ENCODE measurements at places on chromosomes 5 and 9.

- no peak for DNase-seq
Measured at GRCh38 chr5:150448952-150449516, 505 bp downstream of the RPS14 start.

- DNase-seq: no peak
Measured at GRCh38 chr5:174145821-174146220, 100.3 kb downstream of the NSG2 start.

- DNase-seq: no peak
Measured at GRCh38 chr5:11110128-11110527, 349.1 kb upstream of the DAP start.

DNA sequence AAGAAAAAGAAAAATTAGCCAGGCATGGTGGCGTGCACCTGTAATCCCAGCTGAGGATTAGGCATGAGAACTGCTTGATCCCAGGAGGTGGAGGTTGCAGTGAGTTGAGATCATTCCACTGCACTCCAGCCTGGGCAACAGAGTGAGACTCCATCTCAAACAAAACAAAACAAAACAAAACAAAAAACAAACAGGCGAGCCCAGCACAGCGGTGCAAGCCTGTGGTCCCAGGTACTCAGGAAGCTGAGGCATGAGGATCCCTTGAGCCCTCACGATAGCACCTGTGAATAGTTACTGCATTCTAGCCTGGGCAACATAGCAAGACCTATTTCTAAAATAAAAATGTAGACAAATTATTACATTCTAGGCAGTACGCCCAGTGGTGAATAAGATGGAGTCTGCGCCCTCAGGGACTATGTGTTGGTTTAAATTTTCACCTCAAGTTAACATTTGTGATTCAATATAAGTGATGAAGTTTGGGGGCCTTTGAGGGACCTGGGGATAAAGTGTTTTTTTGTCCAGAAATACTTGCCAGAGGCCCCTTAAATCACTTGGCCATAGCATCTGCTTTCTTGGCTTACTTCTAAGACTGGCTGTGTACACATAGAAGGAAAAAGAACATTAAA is 3.4 kb upstream of the GAPVD1 start:
- DNase-seq: no peak

DNA sequence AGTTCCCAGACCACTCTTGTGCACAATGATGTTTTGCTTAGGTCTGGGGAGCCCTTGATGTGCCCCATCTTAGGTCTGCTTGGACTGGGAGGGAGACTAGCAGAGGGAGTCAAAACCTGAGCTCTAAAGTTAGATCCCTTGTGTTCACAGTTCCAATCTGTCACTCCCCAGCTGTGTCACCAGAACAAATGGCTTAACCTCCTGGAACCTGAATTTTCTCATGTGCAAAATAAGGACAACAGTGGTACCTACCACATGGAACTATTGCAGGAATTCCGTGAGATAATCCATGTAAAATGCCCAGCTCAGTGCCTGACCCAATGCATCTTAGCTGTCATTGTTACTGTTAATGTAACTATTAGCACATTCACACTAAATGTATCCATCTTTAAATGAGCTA is 45.5 kb downstream of the GALNT10 start:
- DNase-seq: no peak

DNA sequence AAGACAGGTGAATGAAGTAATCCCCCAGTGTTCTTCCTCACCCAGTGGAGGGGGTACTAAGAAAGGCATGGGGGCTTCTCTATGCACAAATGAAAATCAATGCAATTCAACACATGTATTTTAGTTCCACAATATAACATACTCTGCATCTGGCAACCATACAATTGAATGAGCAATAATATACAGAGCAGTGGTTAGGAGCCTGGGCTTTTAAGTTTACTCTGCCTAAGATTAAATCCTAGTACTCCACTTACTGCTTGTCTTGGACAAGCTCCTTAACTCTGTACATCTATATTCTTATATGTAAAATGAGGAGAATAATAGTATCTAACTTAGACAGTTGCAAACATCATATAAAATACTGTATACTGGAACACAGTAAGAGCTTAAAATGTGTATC is 195.4 kb upstream of the TRIM32 start:
- DNase-seq: no peak

- no peak for DNase-seq
Measured at GRCh38 chr5:140130949-140131733, 5.4 kb downstream of the IGIP start.

DNA sequence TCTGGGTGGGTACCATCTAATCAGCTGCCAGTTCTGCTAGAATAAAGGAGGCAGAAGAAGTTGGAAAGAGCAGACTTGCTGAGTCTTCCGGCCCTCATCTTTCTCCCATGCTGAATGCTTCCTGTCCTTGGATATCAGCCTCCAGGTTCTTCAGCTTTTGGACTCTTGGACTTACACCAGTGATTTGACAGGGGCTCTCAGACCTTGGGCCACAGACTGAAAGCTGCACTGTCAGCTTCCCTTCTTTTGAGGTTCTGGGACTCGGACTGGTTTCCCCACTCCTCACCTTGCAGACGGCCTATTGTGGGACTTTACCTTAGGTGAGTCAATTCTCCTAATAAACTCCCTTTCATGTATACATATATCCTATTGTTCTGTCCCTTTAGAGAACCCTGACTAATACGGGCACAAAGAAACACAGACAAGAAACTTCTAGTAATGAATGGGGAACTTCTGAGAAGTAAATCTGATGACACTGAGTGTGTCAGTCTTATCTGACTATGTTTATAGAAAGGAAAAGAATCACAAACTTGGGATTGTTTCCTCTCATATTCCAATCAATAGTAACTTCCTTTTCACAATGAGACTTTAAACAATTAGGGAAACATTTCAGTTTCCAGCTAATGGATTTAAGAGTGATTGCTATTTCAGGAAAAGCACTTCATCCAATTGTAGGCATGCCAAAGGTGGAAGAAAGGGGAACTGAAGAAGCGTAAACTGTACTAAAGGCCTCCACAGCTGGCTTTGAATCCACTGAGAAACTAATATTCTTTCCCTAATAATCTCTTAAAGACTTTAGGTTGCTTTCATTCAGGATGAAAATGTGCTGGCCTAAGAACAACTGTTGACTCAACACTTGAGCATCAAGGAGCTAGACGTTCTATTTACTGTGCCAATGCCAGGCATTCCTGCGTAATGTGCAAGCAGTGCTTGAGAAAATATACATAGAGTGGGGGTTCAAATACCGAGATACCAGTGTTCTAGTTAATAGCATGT is 127.9 kb upstream of the PTGER4 start:
- no peak for DNase-seq

- DNase-seq: no peak
Measured at GRCh38 chr5:106510321-106510720, 1160.4 kb downstream of the EFNA5 start.

DNA sequence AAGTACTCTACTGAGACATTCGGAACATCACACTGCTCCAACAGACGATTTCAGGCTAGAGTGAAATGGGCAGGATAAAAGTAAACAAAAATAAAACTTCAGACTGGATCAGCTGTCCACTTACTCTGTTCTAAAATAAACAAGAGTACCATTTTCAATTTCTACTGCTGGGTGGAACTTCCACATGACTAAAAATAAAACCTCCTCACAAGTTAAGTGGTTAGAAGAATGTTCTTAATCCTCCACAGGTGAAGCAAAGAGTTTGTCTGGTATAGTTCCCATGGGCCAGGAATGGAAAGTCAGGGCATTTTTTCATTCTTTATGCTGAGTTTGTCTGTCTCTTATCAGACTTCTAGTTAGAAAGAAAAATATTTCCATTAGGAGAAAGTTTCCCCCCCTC is 15.7 kb downstream of the NUDT12 start:
- no peak for DNase-seq

- DNase-seq: no peak
Measured at GRCh38 chr5:133744051-133744959, 132.0 kb upstream of the FSTL4 start.

DNA sequence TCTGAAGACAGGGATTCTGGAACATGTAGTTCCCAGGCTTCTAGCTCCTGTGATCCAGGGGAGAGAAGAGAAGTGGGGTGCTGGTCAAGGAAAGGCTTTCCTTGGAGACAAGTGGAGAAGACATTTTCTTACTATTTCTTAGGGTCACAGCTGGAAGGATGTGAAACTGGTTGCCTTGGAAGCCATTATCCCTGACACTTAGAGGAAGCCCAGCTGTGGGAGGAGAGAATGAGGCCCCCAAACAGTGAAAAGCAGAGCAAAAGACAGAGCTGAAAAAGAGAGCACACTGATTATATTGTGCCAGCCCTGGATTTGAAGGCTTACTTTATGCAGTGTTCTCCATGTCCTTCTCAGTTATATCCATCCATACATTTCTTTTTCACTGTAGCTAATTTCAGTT is 17.5 kb upstream of the SHB start:
- DNase-seq: no peak

GRCh38 chr9:32565967-32566366 is 7.0 kb downstream of the NDUFB6 start:
- DNase-seq: no peak

DNA sequence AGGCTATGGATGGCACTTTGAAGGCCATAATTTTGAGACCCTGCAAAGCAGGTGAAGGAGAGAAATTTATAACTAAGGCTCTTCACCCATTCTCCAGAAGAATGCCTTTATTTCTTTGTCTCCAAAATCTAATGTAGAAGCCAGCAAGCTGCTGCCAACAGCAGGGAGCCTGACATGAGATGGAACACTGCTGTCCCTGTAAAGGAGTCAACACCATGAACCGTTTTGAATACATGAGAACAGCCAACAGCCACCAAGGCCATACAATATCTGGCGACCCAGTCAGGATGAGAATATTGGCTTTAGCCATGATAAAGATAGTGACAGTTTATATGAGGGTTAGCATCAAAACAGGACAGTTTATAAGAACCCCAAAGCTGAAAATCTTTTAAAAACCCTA is 121.2 kb upstream of the LIFR start:
- no peak for DNase-seq

DNA sequence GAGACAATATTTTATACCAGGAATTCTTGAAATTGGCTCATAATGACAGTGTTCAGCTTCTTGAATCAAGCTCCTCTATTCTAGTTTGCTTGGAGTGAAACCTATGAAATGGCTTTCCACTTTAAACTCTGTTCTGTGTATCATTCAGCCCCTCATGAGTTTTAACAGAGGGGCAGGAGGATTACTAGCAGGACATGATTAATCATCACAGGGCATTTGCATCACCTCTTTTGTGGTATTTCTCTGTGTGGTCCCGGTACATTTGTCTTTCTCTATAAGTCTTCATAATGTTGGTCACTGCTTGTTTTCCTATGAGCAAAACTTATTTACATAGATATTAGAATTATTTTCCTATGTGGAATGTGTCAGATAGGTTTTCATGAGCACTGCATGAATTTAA is 21.2 kb downstream of the CAST start:
- DNase-seq: no peak

DNA sequence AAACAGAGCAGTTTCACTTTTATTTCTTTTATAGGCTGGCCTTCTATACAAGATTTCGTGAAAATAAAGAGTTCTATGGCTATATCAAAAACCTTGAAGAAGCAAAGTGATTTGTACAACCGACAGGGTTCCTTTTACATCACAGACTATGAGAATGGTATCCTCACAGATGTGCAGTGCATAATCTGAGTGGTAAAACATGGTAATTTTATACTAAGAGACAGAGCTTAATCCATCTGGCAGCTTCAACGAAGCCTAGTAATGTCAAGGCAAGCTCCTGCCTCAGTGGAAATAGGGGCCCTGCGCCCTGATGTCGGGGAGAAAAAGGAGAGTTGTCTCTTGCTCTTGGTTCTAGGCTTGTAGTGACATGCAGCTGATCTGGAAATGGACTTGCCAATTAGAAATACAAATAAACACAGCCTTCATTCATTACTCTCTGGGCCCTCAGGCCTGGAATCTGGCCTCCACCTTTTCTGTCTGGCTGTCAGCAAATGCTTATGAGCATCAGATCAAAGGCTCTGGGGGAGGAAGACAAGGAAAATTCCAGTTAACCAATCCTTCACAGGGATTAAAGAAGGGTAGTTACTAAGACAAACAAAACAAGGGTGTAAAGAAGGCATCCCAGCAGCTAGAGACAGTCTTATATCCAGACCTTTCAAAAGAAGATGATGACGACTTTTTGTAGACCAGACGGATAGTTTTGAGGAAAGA is 33.6 kb upstream of the TRIM32 start:
- DNase-seq: no peak

- DNase-seq: no peak
Measured at GRCh38 chr5:124262470-124262869, 484.0 kb downstream of the ZNF608 start.

GRCh38 chr9:129557192-129558036 is 63.5 kb downstream of the C9orf50 start:
- no peak for DNase-seq

GRCh38 chr5:164345853-164346252 is 840.4 kb downstream of the MAT2B start:
- no peak for DNase-seq

DNA sequence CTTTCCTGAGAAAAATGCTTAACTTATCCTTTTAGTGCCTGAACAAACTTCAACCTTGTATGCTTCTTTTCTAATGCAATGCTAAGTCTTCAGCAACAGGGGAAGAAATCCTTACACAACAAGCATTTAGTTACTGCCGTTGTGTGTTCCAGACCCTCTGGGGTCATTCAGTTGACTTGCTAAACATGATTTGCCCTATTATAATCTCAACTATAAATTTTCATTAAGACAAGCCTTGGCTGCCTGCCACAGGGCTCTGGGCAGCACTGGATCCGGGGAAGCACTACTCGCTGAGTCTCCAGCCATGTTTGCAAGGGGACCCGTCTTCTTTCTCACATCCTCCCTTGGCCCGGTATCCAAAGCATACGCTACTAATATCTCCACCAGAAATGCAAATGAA is 58.1 kb downstream of the PTCH1 start:
- no peak for DNase-seq

DNA sequence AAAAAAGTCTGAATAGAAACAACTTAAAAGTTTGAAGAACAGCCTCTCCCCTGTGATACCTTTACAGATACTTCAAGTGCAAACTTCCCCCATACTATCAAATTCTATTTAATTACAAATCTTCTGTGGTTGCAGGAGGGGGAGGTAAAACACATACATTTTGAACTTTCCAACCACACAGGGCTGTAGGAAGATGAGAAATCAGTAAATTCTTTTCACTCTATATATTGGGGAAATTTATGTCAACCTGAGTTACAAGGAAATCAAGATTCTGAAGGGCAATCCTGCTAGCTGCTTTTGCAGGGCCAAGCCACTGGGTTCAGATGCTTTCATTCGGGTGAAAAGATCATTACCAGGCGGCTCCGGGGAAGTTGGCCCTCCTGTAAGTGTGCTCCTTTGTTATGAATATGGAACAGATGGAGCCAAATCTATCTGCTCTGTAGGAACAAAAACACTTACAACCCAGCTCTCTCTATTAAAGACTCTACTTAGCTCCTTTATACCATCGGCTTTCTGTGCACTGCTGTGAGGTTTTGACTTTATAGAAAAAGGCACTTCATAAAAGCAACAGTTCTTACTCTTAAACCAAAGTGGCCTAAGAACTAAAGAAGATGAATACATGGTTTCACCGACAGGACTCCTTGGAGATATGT is 269.1 kb downstream of the EFNA5 start:
- no peak for DNase-seq

- DNase-seq: no peak
Measured at GRCh38 chr5:17118631-17119030, 98.8 kb upstream of the BASP1 start.

- no peak for DNase-seq
Measured at GRCh38 chr5:60842871-60843385, 1.1 kb downstream of the ELOVL7 start.

GRCh38 chr9:20872340-20872977 is 159.0 kb downstream of the HACD4 start:
- no peak for DNase-seq

GRCh38 chr5:179875741-179876609 is 17.4 kb upstream of the MRNIP start:
- no peak for DNase-seq

- DNase-seq: no peak
Measured at GRCh38 chr9:32258482-32258881, 126.0 kb upstream of the ACO1 start.
